ENCODE measurements at places on chromosomes 13 and 19.
A peak's percentile ranks its signal among the peaks of the same experiment; 100 is the strongest.

DNA sequence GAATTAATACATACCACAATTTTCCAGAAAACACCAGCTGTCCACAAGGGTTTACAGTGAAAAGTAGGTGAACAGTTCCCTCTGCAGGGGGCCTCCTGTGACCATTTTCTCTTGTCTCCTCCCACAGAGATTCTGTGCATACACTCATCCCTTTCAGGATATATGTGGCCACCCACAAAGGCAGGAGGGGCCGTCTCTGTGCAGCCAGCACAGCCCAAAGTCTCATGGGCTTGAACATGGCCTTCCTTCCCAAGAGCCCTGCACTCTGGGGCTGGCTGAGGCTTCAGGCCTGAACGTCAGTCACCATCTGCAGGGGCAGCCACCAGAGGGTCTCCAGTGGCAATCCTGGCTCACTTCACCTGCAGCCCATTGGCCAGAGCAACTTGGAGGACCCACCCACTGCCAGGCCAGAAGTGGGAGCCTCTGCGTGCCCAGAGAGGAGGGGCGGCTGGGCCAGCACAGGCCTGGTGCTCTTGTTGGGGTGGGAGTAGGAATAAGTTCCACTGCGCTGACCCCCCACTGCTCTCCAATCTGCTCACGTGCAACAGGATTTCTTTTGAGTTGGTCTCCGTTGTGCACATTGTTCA, 25.1 kb downstream of the TMEM161A start:
- DNase-seq: no peak

GRCh38 chr13:39364947-39365468, 238.0 kb downstream of the LHFPL6 start:
- no peak for DNase-seq

GRCh38 chr13:80000684-80001509, 340.0 kb downstream of the SPRY2 start:
- no peak for DNase-seq

DNA sequence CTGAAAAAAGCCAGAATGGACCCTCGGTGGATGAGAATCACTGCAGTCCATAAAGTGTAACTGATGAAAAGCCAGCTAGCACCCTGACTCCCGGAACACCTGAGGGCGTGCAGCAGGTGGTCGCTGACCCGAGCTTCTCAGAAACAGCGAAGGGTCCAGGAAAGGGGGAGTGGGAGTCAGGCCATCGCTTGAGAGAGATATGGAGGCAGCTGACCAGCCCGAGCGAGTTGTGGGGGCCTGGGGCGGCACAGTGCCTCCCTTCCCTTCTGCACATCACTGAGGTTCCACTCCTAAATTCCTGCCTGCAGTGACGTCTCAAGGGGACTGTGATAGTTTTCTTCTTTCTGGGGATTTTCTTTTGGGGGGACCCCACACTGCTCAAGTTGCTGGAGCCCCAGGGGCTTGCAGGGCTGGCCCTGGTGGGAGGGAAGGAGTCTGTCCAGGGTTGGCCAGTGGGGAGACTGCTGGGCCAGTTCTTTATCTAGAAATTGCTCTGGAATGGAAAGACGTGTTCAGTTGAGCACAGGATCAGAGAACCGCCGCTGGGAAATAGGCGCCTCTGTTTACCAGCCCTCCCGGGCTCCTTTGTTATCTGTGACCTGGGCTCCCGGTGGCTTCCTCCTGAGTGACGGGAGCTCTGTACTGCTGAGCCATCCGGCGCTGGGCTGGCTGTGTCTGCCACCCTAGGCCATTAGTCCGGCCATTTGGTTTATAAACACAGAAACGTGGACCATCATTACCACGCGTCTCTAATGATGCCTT, 71.3 kb downstream of the RAB20 start:
- no peak for DNase-seq

- no peak for DNase-seq
These were observed 4.7 kb upstream of the KLK5 start for GRCh38 chr19:50957587-50957986.

GRCh38 chr19:31598730-31599238, 249.5 kb upstream of the TSHZ3 start:
- DNase-seq: no peak

DNA sequence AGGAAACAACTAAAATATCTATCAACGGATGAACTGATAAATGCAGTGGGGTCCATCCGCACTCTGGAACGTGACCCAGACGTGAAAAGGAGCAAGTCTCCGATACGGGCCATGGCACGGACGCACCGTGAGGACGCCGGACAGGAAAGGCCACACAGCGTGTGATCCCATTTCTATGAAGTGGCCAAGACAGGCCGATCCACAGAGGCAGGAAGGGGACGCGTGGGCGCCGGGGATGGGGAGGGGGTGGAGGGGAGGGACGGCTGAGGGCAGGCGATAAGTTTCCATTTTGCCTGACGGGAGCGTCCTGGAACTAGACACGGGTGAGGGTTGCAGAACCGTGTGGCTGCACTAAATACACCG, 13.8 kb downstream of the SHC2 start:
- DNase-seq: no peak

GRCh38 chr13:27250833-27251165, 559 bp upstream of the RPL21 start:
- no peak for DNase-seq

DNA sequence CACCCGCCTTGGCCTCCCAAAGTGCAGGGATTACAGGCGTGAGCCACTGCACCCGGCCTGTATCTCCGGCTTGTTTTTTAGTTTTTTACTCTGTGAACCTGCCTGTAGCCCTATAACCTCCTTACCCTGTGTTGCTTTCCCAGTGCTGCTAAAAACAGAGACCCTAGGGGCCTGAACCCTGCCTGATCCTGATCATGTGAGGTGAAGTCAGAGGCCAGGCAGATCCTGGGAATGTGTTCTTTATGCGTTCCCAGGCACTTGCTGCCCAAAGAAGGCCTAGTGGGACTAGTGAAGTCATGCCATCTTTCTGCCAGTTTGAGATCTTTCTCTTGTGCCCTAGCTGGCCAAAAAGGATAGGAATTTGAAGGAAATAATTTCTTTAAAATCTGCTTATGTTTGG, 4.6 kb downstream of the UBA2 start:
- DNase-seq: no peak

GRCh38 chr13:90427322-90428272, 919.9 kb upstream of the MIR17HG start:
- no peak for DNase-seq

GRCh38 chr13:113557013-113557412, 27.5 kb upstream of the TFDP1 start:
- DNase-seq: no peak

DNA sequence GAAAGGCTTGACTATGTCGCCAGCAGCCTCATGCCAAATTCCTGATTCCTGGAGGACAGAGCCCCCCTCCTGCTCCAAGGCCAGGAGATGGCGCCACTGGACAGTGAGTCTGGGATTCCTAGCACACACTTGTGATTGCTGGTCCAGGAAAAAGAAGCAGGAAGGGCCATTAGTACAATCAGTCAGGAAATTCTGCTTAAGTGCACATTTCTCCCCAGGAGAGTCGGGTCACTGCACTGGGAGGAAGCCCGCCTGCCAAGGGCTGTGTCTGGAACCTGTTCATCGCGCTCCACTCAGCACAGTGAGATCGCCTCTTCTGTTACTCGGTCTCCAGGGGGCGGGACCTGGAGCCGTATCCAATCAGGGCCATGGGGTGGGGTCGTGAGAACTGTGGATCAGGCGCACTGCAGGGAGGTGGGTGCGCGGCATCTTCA, 65.1 kb downstream of the ZNF823 start:
- peak; percentile 53 for DNase-seq

GRCh38 chr13:113531041-113531873, 40.7 kb upstream of the DCUN1D2 start:
- DNase-seq: no peak

- no peak for DNase-seq
These were observed 11.8 kb downstream of the TUBGCP3 start for GRCh38 chr13:112576191-112576590.

- no peak for DNase-seq
These were observed 462.2 kb downstream of the TSHZ3 start for GRCh38 chr19:30887042-30887441.

GRCh38 chr19:52941941-52942385, 18.7 kb upstream of the ZNF888 start:
- no peak for DNase-seq

GRCh38 chr13:111912453-111912866, 154.5 kb upstream of the SOX1 start:
- no peak for DNase-seq

DNA sequence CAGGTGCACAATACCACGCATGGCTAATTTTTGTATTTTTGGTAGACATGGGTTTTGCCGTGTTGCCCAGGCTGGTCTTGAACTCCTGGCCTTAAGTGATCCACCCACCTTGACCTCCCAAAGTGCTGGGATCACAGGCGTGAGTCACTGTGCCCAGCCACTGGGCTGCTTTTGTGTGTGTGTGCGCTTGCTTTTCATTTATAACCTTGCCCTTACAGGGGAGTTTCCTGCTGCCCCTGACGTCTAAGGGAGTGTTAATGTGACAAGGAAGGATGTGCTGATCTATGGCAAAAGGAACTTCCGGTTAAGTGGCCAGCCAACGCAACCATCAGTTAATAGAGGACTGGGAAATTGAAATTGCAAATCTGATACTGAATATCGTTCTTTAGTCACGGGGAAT, 57.7 kb downstream of the ING1 start:
- no peak for DNase-seq

GRCh38 chr19:53823380-53824120, 564 bp downstream of the NLRP12 start:
- peak; percentile 40 for DNase-seq

GRCh38 chr19:6997679-6998445, 23.4 kb downstream of the MBD3L2B start:
- DNase-seq: no peak

DNA sequence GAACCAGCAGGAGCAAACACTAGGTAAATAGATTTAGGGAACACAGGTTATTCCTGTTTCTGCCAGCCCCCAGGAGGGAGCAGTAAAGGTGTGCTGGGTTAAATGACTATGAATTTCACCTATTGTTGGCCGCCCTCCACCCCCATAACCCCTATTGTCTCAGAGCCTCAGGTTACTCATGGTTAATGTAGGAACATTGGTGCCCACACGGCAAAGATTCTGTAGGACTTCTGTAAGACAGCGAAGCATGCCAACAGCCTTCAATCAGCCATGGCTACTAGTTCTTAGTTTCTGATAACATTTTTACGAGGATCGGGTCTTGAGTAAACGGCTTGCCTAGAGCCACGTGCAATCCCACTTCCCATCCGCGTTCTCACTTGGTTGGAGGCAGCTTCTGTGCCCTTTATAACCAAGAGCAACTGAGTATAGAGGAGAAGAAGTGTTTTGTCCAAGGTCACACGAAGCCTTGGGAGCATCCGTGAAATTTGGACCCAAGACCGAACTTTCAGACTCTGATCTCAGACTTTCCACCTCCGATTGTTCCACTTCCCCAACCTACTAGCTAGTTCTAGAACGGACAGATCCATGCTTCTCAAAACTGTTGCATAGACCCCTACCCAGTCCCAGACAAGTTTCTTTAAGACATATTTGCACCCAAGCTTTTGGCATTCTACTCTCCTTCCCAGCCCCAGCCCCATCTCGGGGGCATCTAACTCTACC, 5.1 kb upstream of the CACNG8 start:
- peak; percentile 7 for DNase-seq

GRCh38 chr19:38285567-38285966, 18.5 kb upstream of the C19orf33 start:
- no peak for DNase-seq

GRCh38 chr13:32214071-32214470, 101.1 kb downstream of the ZAR1L start:
- DNase-seq: no peak

GRCh38 chr13:110642291-110642981, 27.1 kb downstream of the NAXD start:
- no peak for DNase-seq

DNA sequence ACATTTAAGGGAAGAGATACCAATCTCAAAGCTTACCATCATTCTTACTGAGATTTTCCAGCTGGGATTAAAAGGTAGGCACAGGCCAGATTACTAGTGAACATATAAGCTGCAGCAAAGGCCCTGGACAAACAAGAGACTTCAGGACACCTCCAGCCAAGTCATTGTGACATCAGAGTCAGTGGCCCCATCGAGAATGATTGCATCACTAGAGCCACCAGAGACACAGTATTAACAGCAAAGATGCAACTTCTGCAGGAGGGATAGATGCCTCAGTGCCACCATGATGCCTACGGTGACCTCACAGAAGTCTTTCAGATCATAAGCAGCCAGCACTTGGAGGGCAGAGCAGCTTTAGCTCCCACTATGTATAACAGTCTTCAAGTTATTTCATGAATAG, 8.6 kb downstream of the RUBCNL start:
- no peak for DNase-seq

- DNase-seq: no peak
These were observed 1551.1 kb downstream of the EFNB2 start for GRCh38 chr13:104984296-104984818.

DNA sequence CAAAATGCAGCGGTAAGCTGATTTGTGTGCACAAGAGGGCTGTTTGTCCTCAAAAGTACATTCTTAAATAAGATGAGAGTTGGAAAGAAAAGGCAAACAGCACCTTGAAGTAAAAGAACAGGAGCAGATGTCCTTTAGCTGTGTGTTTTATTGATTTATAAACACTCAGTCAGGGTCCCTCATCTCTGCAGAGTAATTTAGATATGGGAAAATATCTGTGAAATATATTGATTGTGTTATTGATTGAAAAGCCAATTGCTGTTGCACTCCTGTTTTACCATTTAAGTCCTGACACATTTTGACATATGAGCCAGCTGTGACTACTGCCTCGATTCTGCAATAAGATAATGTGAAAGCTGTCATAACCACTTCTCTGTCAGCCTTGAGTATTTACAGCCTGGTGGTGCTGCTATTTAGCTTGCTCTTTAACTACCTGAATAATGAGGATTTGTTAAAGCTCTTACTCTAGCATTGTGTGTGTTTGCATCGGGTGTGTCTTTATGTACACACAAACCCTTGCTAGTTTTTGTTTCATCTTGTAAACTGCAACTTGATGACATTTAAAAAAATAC, 550.1 kb downstream of the DACH1 start:
- DNase-seq: no peak

- DNase-seq: peak; percentile 71
These were observed 15.7 kb downstream of the RANBP3 start for GRCh38 chr19:5961969-5962945.

- DNase-seq: no peak
These were observed 162.7 kb downstream of the KDM4B start for GRCh38 chr19:5131506-5132205.

GRCh38 chr19:5558101-5558621, 9.6 kb downstream of the TINCR start:
- no peak for DNase-seq
